ENCODE measurements at places on chromosomes 12 and 14.

DNA sequence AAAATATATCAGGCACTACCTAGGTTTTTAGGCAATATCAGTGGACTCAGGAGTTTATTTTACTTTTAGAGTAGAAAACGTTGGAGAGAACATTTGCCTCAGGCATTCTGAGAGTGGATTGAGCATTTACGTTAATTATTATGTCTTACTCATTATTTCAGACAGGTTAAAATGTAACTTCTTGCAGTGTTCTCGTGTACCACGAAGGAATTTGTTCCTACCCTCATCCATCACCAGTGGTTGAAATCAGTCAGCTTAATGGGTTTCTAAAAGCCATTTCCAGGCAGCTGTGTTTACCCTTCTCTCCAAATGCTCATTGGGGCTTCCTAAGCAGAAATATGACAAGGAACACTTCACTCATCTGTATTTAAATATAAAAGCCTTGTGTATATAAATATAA lies 9.1 kb upstream of the LDHB start:
- no peak for DNase-seq

- no peak for DNase-seq
Observed at GRCh38 chr12:46926526-46926925, 100.7 kb upstream of the SLC38A4 start.

DNA sequence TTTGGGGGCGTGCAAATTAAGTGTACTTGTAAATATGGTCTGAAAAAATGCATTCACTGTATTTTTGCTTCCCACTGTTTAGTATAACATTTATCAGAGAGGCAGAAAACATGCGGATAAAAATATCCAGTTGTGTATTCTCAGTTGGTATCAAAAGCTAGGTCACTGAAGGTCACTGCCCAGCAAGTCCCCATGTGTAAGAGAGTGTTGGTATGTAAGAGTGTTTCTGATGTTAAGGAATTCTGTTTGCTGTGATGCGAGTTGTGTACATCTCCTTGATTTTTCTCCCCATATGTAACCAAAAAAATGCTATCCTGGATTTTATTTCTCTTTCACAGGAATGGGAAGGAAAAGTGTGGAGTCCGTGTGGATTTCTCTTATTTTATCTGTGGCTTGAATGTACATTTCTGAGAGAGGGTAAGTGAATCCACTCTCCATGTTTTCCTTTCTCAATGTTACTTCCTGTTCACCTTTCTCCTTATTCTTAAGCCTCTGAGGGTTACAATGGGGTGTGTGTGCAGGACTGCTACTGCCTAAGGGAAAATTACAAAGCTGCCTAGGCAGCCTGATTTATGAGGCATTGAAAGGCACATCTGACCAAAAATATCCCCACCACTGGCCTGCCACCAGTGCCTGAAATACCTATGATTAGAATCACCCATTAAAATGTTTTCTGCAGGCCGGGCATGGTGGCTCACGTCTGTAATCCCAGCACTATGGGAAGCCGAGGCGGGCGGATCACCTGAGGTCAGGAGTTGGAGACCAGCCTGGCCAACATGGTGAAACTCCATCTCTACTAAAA lies 97.9 kb upstream of the USP44 start:
- DNase-seq: no peak

DNA sequence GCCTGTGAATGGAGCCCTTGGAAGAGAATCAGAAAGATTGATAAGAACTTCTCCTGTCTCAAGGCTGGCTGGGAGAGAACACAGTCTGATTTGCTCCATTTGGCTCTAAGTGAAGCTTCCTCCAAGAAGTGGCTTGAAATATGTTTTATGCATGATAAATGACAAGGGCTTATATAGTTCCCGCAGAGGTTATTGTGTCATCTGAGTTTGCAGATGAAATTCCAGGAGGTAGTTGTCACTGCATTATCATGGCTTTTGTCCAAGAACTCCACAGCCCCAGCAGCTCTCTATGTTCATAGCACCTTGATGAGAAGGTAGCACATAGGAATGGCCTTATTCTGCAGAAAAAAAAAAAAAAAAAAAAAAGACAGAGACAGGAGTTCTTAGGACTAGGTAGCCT lies 108.5 kb downstream of the DACT1 start:
- DNase-seq: no peak

DNA sequence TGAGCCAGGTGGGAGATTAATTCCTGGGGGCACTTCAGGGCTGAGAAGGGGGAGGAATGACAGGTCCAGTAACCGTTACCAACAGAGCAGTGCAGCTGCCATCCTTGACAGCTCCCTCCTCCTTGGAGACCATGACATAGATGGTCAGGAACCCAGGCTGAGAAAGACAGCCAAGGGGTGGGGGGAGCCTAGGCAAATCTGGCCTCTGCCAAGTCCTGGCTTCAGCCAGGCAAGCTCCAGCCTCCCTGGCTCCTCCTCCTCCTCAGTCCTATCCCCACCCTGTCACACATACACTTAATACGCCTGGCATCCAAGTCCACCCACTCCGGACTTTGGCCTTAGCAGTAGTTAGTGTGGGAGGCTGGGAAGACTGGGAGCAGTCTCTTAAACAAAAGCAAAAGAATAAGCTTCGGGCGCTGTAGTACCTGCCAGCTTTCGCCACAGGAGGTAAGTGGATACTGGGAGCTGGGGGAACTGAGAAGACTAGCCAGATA lies at the start of gene RDH5:
Gene RDH5 (plus strand): TSS at position 323 of the 494 bp plus-strand sequence. CDS start 792 bp downstream, outside the sequence.
- no peak for DNase-seq

- no peak for DNase-seq
Observed at GRCh38 chr12:70400124-70400523, 34.0 kb downstream of the KCNMB4 start.

- no peak for DNase-seq
Observed at GRCh38 chr12:3084742-3085141, 7.6 kb downstream of the TSPAN9 start.

Data from NCI-H1436 treated with DMSO at 0.1 percent for 48 hours (cell line).